ENCODE measurements at places on chromosomes 7 and 10.
A peak's percentile ranks its signal among the peaks of the same experiment; 100 is the strongest.

DNA sequence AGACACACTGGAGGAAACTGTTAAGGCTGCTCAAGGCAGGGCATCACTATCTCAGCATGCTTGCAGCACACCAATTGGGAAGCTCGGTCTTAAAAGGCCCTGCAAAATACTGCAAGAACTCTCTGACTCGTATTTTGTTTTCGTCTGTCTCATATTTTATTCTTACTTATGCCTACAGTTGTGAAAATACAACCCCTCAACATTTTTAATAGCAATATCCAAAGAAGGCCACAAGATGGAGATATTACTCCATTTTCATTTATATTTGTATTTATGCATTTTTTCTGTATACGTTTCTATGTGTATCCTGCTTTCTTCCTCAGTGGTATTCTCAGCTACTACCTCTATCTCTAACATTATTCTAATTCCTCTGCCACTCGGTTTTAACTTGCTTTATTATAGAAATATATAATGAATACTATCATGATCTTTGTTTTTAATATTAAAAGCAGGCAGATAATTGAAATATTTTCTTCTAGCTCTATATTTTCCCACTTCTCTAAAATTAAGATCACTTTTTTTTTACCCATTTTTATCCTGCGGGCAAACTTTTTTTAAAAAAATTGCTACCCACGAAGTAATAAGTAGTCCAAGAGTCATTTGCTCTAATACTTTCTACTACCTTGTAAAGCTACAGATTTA lies 10.0 kb downstream of the DNAJC1 start:
- H3K36me3 ChIP-seq, result no peaks in the 10 kb centered on the region
- DNase-seq, result no peak
- H3K4me3 ChIP-seq, result no peak overlapping the region
- no peaks in the 10 kb centered on the region for H3K27me3 ChIP-seq
- no peak overlapping the region for H3K27ac ChIP-seq

- DNase-seq, result no peak
- H3K27ac ChIP-seq, result no peak overlapping the region
- no peaks in the 10 kb centered on the region for H3K36me3 ChIP-seq
- no peaks in the 10 kb centered on the region for H3K4me1 ChIP-seq
Observed at GRCh38 chr10:82027711-82028110, 152.7 kb downstream of the NRG3 start.

DNA sequence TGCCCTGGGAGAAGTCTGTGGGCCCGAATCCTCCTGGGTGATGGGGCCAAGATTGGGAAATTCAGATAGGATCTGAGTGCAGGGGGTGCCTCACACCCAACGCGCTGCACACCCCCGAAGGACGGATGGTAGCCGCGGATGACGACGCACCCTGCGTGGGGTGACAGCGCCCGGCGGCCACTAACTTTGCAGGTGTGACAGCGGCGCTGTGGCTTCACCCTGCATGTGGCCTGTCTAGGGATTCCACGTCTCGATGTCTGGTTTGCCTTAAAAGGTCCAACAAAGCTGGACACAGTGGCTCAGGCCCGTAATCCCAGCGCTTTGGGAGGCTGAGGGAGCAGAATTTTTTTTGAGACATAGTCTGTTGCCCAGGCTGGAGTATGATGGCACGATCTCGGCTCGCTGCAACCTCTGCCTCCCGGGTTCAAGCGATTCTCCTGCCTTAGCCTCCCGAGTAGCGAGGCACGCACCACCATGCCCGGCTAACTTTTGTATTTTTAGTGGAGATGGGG lies 18.6 kb downstream of the ADAP1 start:
- no peak for DNase-seq
- H3K27me3 ChIP-seq, result no peaks in the 10 kb centered on the region
- no peak overlapping the region for H3K4me3 ChIP-seq
- H3K4me1 ChIP-seq, result no peaks in the 10 kb centered on the region
- H3K27ac ChIP-seq, result no peak overlapping the region

GRCh38 chr7:133854739-133855138 lies 272.4 kb upstream of the LRGUK start:
- H3K4me1 ChIP-seq, result peaks cover 2% of the 10 kb centered on the region
- no peak overlapping the region for H3K4me3 ChIP-seq
- DNase-seq, result no peak

- no peak for DNase-seq
- H3K36me3 ChIP-seq, result no peaks in the 10 kb centered on the region
- H3K27me3 ChIP-seq, result no peaks in the 10 kb centered on the region
- no peaks in the 10 kb centered on the region for H3K4me1 ChIP-seq
- no peak overlapping the region for H3K4me3 ChIP-seq
Observed at GRCh38 chr10:31706464-31707092, 222.1 kb downstream of the ARHGAP12 start.

DNA sequence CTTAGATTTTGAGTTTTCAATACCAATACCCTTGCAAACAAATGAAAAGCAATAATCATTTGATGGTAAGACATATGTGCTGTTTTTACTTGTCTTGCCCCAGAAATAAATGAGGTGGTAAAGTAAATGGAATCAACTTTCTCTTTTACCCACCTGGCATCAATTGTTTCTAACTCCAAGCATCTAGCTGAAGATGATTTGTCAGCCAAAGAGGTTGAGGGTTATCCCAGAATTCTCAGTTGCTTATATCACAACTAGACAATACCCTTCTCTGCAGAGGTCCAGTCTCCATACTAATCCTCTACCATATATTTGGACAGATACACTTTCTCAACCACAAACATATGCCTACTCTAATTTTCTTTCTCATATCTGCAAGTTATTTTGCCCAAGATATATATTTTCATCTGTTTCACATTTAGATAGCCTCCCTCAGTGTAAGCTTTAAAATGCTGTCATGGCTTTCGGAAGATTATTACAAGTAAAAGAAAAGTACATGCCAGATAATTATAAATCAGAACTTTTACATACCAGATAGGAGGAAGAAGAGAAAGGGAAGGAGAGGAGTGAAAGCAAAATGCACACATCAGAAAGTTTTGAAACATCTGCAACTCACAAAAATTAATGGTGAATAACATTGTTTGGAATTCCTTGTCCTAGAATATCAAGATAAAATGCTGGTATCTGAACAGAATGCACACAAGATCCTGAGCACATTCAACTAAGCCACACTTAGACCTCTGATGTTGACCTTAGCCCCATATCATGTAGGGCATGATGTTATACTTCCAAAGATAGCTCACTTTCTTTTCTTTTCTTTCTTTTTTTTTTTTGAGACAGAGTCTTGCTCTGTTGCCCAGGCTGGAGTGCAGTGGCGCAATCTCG lies 146.6 kb downstream of the REEP3 start:
- H3K27me3 ChIP-seq, result no peaks in the 10 kb centered on the region
- H3K27ac ChIP-seq, result no peak overlapping the region
- no peaks in the 10 kb centered on the region for H3K36me3 ChIP-seq
- DNase-seq, result no peak
- H3K4me3 ChIP-seq, result no peak overlapping the region

DNA sequence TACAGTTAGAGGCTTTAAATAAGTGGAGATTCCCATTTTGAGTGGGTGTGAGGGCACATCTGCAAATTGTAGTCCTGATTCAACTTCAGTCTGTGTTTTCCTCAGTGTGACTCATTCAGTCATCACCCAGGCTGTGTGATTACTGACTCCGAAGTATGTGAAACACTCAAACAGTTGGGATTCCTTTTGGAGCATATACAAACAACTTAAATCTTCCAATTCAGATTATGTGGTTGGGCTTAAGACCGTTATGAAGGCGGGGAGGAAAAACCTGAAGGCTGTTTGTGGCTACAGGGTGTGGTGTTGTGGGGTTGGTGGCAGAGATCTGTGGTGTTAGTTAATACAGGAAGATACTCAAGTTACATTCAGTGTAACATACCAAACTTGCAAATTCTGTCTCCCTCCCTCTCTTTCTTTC lies 259.7 kb upstream of the FERD3L start:
- no peak overlapping the region for H3K4me3 ChIP-seq
- H3K27me3 ChIP-seq, result no peaks in the 10 kb centered on the region
- H3K4me1 ChIP-seq, result no peaks in the 10 kb centered on the region
- H3K27ac ChIP-seq, result no peak overlapping the region

GRCh38 chr7:17640730-17641377 lies 299.4 kb downstream of the SNX13 start:
- peaks cover 4% of the 10 kb centered on the region for H3K27me3 ChIP-seq
- H3K4me3 ChIP-seq, result no peak overlapping the region
- no peaks in the 10 kb centered on the region for H3K36me3 ChIP-seq

DNA sequence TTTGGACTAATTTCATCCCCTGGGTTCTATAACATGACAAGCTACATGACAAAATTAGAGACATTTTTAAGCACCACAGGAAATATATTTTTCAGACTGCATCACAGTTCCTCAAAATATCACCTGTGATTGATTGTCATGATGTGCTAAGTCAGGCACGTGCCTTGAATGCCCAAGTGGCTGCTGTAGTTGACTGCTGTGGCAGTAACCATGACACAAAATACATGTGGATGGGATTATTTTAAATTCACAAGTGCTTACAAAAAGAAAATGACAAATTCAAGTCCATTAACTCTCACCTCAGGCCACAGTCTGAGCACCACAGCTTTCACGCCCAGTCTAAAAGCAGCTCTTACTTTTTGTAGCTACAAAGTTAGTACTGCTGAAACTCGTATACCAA lies 45.5 kb downstream of the TNPO3 start:
- no peaks in the 10 kb centered on the region for H3K27me3 ChIP-seq
- H3K4me1 ChIP-seq, result no peaks in the 10 kb centered on the region
- no peak overlapping the region for H3K4me3 ChIP-seq
- H3K27ac ChIP-seq, result no peak overlapping the region

DNA sequence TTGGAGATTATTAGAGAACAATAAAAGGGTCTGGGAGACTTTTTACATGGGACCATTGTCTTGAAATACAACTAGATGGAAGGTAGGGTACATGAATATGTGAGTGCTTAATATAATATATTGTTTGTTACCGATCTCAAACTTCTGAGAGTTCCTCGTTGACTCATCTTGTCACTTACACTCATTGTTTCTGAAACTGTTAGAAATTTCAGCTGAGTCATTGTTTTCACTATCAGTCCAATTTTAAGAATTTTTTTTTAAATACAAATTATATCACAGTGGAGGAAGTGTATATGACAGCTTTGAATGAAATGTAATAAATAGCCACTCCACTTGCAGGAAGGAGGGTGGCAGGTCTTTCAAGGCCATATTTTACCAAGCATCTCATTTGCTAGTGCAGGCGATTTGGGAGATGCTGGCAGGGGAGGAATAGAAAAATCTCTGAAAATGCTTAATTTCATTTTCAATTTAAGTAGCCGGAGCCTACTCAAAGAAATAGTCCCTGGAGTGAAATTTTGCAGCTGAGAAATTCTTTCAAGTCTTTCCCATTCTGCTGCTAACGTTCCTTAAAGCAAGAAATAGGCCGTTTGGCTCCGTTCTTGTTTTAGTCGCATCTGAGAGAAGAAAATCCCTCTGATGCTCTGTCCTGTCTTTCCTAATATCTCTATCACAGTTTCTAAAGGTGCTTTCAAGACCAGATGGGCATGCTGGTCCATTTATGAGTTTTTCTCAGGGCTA lies 1404.2 kb upstream of the CELF2 start:
- H3K27ac ChIP-seq, result no peak overlapping the region
- no peak for DNase-seq
- no peaks in the 10 kb centered on the region for H3K36me3 ChIP-seq
- no peak overlapping the region for H3K4me3 ChIP-seq
- H3K4me1 ChIP-seq, result no peaks in the 10 kb centered on the region

DNA sequence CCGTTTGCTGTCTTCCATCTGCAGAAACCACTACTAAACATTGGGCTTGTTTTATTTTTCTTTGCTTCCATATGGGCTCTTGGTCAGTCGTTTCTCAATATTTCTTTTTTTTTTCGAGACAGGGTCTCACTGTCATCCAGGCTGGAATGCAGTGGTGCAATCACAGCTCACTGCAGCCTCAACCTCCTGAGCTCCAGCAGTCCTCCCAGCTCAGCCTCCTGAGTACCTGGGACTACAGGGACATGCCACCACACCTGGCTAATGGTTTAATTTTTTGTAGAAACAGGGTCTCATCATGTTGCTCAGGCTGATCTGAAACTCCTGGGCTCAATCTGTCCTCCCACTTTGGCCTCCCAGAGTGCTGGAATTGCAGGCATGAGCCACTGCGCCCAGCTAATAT lies 163.1 kb downstream of the LYZL1 start:
- H3K4me1 ChIP-seq, result no peaks in the 10 kb centered on the region
- DNase-seq, result no peak
- no peaks in the 10 kb centered on the region for H3K36me3 ChIP-seq
- H3K27ac ChIP-seq, result no peak overlapping the region
- H3K4me3 ChIP-seq, result no peak overlapping the region

DNA sequence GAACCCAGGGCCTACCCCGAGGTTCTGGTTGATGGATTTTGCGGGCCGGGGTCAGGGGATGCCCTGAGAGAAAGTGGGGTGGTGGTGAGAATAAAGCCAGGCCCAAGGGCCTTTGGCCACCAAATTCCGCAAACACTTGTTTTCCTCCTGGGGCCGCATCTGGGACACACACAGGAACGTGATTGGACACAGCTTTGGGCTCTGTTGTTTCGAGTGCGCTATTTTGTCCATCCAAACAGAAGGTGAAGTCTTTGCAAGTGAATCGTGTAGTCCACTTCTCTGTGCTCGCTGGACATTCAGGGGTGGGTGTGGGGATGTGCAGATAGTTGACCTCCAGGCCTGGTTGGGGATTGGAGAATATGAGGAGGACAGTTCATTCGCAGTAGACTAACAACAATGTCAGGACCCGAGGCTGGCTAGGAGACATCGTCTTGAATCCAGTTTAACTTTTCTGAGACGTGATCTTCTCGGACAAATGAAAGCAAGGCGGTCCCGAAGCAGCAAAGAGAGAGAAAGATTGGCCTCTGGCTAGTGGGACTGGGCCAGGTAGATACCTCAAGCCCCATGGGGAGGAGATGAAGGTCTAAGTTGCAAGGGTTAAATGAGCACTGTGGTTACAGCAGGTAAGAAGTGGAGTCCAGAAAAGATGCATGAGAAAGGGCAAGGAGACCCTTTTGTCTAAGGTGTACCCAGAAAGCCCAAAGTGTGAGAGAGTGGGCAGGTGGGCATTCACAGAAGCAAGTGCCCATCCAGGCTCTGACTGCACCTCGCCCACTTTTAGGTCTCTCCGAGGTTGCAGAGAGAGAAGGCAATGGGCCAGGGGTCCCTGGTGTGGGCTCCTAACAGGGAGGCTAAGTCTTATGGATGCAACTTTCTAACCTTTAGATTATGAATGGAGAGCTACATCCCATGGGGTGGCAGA lies 764 bp upstream of the FAM131B start:
- H3K4me1 ChIP-seq, result no peaks in the 10 kb centered on the region
- peak overlapping the region; percentile 59 for H3K4me3 ChIP-seq
- H3K36me3 ChIP-seq, result no peaks in the 10 kb centered on the region
- no peak overlapping the region for H3K27ac ChIP-seq
- H3K27me3 ChIP-seq, result no peaks in the 10 kb centered on the region

All from pancreas (tissue), 10 donors.